ENCODE measurements at places on chromosomes 12 and 14.

- DNase-seq = no peak
Measured at GRCh38 chr12:102120886-102121285, 903 bp downstream of the PARPBP start.

DNA sequence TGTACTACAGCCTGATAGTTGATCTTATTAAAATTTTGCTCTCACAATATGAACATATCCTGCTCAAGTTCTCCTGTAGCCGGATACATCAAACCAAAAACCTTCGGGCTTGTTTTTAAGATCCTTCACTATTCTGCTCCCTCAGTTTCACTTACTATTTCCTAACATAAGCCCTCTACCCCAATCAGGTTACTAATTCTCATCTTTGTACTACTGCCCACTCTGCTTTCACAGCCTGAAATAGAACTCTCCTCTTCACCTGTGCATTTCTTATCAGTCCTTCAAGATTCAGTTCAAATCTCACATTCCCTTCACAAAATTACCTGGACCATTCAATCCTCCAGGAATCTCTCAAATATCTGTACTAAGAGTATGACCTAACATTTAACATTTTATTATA is 14.2 kb downstream of the PAWR start:
- no peak for DNase-seq

DNA sequence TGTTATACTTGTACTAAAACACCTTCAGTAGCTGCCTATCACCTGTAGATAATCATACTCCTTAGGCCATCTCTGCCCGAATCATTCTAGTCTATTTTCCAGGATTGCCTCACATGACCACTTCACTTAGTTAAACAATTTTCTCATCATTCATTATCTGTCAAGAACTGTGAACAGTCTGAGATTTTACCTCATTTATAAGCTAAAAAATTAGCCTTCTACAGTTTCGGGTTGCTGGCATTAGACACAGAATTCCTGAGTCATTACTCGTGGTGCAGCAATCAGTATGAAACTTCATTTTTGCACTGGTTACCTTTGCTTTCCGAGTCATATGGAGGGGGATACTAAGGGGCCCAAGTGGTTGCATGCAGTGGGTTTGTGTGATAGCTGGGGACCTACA is 57.6 kb upstream of the OTOGL start:
- no peak for DNase-seq

- DNase-seq = no peak
Measured at GRCh38 chr12:69105101-69105962, 134.0 kb upstream of the CPSF6 start.

- no peak for DNase-seq
Measured at GRCh38 chr12:79885911-79886490, 48.9 kb downstream of the PPP1R12A start.

Measured in CD4-positive, alpha-beta T cell treated with Interleukin-15 for 4 hours (primary cell).